ENCODE measurements at places on chromosomes 2 and 18.
A peak's percentile ranks its signal among the peaks of the same experiment; 100 is the strongest.

DNA sequence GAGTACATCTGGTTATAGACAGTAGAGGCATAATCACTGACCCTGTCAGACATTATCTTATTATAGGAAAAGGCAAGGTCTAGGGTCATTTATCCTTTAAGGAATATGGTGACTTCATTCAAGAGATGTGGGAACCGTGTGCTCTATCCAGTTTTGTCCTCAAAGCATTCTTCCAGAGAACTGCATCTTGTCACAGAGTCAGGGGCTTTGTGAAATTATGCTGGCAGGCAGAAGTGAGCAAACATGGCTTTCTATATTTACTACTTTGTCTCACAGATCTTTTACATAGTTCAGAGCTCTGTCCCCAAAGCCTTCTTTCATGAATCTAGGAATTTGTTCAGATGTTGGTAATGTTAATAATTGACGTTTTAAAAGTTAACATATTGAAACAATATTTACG lies 177.4 kb downstream of the ASXL3 start:
- no peak for DNase-seq

GRCh38 chr2:218980735-218981389 lies 4.1 kb downstream of the FEV start:
- peak; percentile 73 for DNase-seq

GRCh38 chr18:55120896-55121295 lies 161.6 kb upstream of the CCDC68 start:
- no peak for DNase-seq

DNA sequence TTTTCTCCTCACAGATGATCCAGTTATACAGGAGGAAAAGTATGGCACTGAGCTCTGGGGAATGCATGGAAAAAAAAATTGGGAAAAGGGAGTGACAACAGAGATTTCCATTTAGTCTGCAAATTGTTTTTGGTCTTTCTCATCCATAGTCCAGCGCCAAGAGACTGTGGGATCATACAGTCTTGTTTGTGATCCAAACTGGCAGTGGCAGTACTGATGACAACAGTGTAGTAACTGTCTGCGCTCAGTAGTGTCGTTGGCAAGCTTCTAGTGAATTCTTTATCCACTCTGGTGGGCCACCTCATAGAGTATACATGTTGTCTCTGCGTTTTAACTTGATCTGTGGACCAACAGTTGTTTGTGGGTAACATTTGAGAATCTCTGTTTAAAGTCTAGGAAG lies 37.9 kb downstream of the GALNT1 start:
- DNase-seq, result no peak

- DNase-seq, result no peak
These were observed 811.3 kb downstream of the CPS1 start for GRCh38 chr2:211367711-211368110.

- no peak for DNase-seq
These were observed 513.5 kb downstream of the CMPK2 start for GRCh38 chr2:6352247-6352646.

DNA sequence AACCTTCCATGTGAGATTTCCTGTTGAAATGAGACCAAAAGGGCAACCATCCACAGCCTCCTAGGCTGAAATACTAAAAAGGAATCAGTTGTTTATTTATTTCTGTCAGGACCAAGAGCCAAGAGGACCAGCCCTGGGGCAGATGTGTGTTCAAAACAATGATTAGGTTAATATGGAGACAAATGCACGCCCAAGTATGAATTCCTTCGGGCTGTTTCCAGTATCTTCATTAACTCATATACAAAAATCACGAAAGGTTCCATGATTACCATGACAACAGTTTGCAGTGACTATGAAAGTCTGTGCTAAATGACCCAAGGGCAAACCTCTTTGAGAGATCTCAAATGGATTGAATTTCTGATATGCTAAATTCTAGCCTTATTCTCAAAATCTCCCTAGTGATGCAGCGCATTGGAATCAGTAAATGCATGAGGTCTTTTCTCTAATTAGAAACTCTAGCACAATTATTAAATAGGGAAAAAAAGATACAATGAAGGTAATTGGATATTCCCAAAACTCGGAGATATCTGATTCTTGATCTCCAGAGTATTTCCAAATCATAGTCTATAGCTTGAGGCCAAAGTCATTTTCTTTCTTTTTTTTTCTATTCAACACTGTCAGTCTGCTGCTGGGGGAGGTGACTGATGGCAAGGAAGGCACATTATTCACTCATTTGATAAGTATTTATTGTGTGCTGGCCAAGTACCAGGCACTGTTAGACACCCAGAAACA lies 35.6 kb downstream of the VIT start:
- no peak for DNase-seq

DNA sequence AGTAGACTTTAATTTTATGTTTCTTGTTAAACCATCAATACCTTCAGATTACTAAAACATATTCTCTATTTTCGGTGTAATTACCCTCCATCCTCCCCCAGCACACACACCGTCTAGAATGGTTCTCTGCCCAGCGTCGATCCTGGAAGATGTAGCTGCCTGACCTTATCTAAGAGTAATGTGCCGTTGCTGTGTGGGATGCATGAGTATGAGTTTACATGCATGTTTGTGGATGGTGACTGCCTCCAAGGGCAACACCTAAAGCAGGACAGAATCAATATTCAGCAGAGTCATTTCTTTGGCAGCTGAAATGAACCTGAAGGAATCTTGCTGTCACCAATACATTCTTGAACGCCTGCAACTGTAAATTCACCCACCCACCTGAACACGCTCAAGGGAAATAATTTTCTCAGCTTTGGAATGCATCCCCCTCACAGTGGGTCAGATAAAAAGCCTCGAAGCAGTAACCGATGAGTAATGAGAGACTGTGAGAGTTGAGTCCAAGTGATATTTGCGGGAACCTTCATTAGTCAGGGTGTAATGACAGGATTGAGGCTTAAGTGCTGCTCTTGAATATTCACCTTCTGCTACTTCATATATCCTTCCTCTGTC lies 155.8 kb upstream of the RND3 start:
- DNase-seq, result no peak

- no peak for DNase-seq
These were observed 3.0 kb upstream of the OSR1 start for GRCh38 chr2:19361325-19361990.

All from NCI-H1694 (cell line).